ENCODE measurements at places on chromosomes 4 and X. TPM values are rescaled to one million over a fixed set of nuclear protein-coding genes. Genes with fewer than 3 reads are reported as not detected.

Gene PCDH19
- total RNA-seq, result not detected

GRCh38 chr4:158535130-158535614, 13.5 kb downstream of the RXFP1 start:
- DNase-seq, result no peak

GRCh38 chr4:55125087-55125721, at the start of gene KDR:
Gene KDR (minus strand): TSS chr4:55125595. CDS start chr4:55125293, 302 bp downstream.
- no peak for DNase-seq

DNA sequence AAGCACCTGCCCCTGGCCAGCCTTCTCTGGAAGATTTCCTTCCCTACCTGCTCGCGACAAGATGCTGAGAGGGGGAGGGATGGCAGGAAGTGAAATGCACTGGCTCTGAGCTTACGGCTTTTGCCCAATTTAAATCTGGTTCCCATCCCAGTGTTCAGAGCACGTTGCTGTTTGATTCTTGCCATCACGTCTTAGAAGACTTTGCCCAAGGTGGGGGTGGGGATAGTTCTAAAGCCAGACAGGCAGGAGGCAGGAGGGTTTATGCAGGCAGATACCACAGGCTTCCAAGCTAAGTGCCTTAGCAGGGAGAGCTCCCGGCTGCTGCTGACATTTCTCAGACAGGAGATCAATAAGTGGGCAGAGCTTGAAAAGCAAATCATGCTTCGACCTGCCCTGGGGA, 393.9 kb downstream of the MID1IP1 start:
- no peak for DNase-seq

Gene SLIT2
- not detected for total RNA-seq

Gene UGT2B11
- total RNA-seq, result not detected

- no peak for DNase-seq
These were observed 28.4 kb downstream of the PAK3 start for GRCh38 chrX:111124418-111124817.

GRCh38 chr4:187726485-187726884, 269.1 kb upstream of the ZFP42 start:
- no peak for DNase-seq

- no peak for DNase-seq
These were observed 101.4 kb upstream of the RAB40AL start for GRCh38 chrX:102835504-102836146.

- no peak for DNase-seq
These were observed 206.2 kb downstream of the TENM3 start for GRCh38 chr4:182449186-182449929.

DNA sequence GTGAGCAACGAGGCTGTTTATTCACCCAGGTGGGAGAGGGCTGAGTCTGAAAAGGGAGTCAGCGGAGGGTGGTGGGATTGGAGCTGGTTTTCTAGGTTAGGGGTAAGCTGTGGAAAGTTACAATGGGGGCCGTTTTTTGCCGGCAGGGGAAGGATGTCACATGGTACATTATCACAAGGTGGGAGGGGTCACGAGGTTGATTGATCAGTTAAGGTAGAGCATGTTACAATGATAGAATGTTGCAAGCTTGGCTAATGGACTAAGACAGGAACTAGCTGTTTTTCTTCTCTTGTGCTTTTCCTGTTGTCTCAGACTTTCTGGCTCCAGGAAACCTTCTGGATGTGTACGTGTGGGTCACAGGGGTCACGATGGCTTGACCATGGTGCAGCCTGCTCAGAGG, 536.3 kb upstream of the HTR2C start:
- no peak for DNase-seq

Gene TMEM154
- 12.5 TPM for total RNA-seq
